ENCODE measurements at places on chromosomes 2 and 18.

DNA sequence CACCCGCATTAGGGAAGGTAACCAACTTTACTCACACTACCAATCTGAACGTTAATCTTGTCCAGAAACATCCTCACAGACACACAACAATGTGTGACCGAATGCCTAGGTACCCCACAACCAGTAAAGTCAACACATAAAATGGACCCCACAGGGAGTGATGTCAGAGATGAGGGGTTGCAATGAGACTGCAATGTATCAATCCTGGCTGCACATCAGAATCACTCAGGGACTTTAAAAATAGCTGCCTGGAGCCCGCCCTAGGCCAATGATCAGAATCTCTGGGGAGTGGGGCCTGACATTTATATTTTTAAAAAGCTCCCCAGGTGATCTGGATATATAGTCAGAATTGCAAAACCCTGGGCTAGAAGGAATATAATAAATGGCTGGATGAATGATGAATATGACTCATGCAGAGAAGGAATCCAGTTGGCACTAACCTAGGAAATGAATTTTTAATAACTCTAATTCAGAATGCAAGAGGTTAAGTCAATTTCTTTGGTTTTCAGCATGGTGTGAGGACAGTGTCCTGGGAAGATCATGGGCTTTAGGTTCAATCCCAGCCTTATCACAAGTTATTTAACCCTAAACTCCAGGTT, 92.8 kb downstream of the COLEC12 start:
- no peak for DNase-seq

DNA sequence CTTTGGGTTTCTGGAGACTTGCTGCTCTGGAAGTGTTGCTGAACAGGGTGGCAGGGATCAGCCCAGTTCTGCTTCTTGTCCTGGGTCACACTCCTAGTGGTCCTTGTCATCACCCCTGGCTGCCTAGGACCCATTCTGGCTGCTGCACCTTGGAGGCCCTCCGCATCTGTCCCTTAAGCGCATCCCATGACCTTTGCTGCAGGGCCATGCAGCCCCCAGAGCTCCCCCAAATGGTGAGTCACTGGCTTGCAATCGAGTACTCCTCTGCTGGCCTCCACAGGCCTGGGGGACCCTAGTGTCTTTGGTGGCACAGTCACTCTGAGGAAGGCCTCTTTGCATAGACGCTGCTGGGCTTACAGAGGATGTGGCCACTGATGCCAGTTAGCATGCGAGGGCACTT, 188.5 kb downstream of the ASB1 start:
- DNase-seq: no peak

- no peak for DNase-seq
These were observed 192.4 kb downstream of the ZBTB7C start for GRCh38 chr18:48216639-48217257.

DNA sequence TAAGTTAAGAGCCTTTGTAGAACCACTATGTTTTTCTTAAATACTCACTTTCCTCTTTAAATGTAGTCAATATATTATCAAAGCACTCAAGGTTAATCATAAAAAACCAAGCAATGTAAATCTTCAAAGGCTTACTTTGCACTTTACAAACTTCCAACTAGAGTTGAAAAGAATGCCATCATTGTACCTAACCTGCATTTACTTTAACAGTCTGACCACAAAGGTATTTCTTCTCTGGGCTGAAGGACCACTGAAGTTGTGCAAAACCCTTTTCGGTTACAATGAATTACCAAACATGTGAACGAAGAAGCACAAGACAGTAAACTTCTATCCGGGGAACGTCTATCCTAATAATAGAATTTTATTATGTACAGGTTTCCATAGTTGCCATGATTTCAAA, 3.0 kb downstream of the HNRNPLL start:
- no peak for DNase-seq

GRCh38 chr2:52861596-52861995, 906.0 kb upstream of the CHAC2 start:
- DNase-seq: no peak

- no peak for DNase-seq
These were observed 1.6 kb downstream of the AGXT start for GRCh38 chr2:240869956-240870875.

DNA sequence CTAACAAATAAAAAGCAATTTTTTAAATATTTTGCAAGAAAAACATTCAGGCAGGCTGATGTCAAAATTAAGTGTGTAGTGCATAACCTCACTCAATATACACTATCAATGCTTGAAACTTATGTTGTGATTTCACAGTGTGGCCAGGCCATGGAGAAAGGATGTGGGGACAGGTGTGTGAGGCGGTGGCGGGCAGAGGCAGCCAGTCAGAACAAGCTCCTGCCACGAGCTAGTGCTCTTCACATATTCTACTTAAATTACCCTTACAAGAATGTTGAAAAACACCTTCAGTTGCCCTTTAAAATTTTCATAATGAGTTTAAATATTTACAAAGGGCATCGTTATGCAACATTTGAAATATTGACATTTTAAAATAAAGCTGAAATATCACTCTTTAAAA, 43.2 kb downstream of the CYB5A start:
- DNase-seq: no peak

GRCh38 chr18:50662177-50662576, 102.3 kb downstream of the MAPK4 start:
- DNase-seq: no peak

GRCh38 chr2:200405599-200406298, 99.3 kb downstream of the SPATS2L start:
- DNase-seq: no peak

GRCh38 chr18:28582724-28583123, 405.8 kb upstream of the CDH2 start:
- no peak for DNase-seq

DNA sequence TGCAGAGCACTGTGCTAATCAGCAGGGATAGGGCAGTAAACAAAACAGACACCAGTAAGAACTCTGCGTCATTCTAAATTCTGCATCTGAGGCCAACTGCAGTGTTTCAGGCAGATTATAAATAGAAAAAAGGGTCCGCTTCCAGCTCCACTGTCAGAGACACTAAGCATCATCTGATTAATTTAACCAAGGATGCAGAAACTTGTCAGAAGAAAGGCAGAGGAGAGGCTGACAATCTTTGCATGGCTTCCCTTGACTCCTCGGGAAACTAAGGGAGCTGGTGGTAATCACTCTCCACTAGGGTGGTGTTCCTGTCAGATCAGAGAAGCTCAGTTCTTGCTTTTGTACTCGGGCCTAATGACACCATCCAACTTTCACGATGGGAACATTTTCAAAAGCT, 123.5 kb downstream of the DNAH6 start:
- DNase-seq: no peak

DNA sequence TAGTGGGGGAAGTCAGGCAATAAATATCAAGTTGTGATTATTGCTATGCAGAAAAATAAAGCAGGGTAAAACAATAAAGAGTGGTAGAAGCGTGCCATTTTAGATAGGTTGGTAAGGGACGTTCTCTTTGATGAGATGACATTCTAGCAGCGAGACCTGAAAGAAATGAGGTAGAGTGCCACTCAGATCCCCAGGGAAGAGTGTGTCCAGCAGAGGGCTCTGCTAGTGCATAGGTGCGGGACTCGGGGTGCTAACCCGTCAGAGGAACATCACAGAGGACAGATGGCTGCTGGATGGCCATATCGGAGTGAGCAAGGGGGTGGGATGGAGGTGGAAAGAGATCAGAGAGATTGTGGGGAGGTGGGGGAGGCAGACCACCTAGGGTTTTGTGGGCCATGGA, 16.3 kb upstream of the GTF2A1L start:
- no peak for DNase-seq

- DNase-seq: no peak
These were observed 2.6 kb upstream of the BMPR2 start for GRCh38 chr2:202373490-202373889.

GRCh38 chr2:172993139-172993538, 82.5 kb upstream of the MAP3K20 start:
- no peak for DNase-seq

DNA sequence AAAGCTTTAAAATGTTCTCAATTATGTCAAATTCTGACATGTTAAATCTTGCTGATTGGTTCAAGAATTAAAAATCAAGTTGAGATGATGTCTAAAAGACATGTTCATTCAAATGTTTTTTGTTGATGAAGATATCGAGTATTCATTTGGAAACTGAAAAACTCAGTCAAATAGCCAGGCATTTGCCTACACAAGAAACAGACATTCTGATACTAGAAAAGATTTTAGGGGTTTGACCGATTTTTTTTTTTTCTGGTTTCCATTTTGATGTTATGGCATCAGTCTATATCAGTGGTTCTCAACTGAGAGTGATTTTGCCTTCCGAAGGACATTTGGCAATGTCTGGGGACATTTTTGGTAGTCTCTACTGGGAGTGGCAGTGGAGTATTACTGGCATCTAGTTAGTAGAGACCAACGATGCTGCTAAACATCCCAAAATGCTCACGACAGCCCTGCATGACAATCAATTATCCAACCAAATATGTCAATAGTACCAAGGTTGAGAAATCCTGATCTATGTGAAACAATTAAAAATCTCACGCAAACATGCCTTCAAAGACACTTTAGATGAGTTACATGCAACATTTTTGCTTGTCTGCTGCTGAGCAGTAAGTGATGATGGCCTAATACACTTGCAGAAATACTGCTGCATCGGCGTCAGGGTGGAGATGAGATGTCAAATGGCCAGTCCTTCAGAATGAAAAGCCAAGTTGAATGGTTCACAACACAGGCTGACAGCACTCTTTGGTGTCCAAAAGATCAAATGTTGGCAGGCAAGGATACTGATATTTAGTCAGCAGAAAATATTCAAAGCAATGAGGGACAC, 12.5 kb downstream of the RASGRP3 start:
- no peak for DNase-seq

DNA sequence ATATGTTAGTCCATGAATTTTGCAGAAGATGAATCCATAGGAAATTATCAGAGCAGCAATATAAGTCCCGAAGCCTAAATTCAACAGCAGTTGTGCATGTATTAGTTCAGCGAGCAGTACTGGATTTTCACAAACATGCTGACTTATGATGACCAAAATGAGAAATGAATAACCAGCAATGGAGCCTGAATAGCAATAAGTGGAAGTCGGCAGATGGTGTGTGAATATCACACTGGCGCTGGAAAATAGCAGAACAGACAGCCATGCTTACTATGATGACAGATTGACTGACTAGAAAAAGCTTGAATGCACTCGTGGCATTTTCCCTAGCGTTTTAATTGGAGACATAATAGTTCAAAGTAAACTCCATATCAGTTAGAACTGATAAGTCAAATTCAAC, 1114.5 kb downstream of the DSC3 start:
- no peak for DNase-seq

GRCh38 chr2:64203131-64203857, 59.1 kb upstream of the PELI1 start:
- no peak for DNase-seq

DNA sequence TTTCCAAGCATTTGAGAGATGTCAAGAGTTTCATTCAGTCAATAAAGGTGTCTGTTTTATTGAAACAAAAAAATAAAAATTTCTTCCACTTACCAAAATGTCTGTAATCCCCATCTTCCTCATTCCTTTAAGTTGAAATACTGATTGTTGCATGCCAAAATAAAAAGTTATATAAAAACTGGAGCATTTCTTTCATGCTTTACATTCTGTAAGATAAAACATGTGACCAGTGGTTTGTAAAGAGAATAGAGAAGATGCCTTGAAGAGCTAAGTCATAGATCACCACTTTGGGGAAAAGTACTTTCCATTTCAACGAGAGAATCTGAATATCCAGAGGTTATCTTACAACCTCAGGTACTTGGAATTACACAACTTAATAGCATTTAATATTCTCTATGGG, 35.9 kb upstream of the MYO1B start:
- DNase-seq: no peak

DNA sequence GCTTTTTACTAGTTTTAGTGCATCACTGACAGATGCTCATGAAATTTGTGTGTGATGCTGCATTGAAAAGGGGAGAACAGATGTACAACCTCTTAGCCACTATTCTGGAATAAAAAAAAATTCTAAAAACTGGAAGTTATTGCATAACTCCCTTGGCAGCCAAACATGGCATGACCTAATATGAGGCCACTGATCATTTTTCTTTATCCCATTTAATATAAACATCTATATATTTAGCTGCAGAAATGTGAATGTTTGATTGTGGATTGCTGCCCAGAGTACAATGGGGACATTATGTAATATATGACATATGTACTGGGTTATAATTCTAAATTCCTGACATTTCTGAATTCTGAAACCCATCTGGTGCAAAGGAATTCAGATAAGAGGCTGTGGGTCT, 86.5 kb downstream of the CDCA7 start:
- no peak for DNase-seq

DNA sequence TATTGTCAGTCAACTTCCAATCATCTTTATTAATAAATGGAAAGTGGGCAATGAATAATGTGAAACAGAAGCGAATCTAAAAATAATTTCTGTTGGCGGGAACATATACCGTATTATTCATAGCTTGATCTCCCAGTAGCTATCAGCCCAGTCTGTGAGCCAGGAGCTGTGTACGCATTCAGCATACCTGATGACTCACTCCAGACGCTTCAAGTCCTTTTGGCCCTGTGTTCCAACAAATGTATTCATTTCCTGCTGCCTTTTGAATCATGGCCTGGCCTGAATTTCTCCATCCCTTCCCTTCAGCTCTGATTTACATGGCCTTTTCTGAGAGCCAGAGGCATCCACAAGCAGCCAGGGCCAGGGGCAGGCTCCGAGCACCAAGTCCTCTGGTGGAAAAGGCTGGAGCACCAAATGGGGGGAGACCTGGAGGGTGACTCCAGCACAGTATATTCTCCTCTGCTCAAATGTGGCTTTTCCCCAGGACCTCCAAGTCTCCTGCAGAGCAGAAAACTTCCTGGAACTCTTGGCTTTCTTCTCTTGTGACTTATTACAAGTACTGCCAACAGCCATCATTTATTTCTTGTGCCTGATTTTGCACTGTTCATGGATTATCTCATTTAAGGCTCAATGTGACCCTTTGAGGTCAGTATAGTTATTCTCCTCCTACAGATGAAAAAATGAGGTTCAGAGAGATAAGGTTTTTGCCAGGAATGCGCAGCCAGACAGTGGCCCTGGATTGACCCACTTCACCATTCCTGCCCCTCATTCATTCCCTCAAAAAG, 108.7 kb downstream of the EN1 start:
- no peak for DNase-seq

DNA sequence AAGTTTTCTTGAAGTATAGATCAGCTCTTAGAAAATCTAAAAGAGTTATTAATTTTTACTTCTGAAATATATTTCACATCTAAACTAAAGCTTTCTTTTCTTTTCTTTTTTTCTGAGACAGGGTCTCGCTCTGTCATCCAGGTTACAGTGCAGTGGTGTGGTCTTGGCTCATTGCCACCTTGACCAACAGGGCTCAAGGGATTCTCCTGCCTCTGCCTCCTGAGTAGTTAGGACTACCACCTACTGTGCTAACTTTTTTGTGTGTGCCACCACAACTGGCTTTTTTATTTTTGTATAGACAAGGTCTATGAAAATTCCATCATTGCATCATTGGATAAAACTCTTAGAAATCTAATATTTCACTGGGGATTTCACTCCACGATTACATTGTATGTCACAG, 10.0 kb upstream of the ALPG start:
- no peak for DNase-seq

DNA sequence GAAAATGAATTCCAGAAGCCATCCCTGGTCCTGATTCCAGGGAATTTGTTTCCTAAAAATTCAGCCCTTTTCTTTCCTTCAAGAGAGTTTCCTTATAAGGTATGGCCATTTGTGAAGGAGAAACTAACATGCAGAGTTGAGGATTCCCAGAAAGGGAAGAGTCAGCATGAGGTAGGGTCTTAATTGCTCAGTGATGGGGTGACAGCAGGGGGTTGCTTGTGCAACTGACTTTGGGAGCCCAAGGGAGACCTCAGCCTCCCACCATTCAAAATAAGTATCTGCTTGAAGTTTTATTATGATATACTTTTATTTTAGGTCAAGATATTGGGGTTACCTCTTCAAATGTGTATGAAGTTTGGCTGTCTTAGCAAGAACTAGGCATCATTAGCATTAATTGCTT, 74.9 kb upstream of the CELF4 start:
- no peak for DNase-seq
